ENCODE measurements at places on chromosomes 12 and 14. TPM values are rescaled to one million over a fixed set of nuclear protein-coding genes. Genes with fewer than 3 reads are reported as not detected.

DEPDC4 gene
- 0.88 TPM for total RNA-seq

- no peak for DNase-seq
Observed at GRCh38 chr14:68279777-68280233, 460.2 kb downstream of the RAD51B start.

- DNase-seq: no peak
Observed at GRCh38 chr12:26629864-26630263, 203.1 kb downstream of the ITPR2 start.

DNA sequence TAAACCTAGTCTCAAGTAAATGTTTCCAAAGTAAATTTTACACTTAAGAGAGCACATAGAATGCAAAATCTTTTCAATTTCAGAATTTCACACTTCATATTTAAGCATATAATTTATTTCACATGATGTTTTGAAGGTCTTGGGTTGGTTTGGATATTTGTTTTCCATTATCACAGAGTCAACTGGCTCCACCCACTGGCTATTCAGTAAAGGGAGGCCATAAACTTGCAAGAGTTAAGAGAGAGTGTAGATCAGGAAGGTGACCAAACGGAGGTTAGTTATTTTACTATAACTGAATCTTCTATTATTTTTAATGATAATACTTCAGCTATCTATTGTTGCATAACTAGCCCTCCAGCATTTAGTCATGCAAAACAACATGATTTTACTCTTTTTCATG, 6.2 kb upstream of the CPNE8 start:
- DNase-seq: no peak

GRCh38 chr12:129610601-129611120, 293.2 kb downstream of the TMEM132D start:
- DNase-seq: no peak

- DNase-seq: no peak
Observed at GRCh38 chr12:113022563-113023297, 33.8 kb upstream of the DTX1 start.

All from natural killer cell treated with Interleukin-12 subunit alpha and Interleukin-12 subunit beta and Interleukin-15 and Interleukin-18, amount 100 ng/mL, for 72 hours (primary cell).